ENCODE measurements at places on chromosomes 2 and 18.
A peak's percentile ranks its signal among the peaks of the same experiment; 100 is the strongest.

GRCh38 chr18:75455249-75456198 lies 28.0 kb upstream of the SMIM21 start:
- no peak for DNase-seq

GRCh38 chr2:198259496-198259895 lies 455.1 kb downstream of the PLCL1 start:
- no peak for DNase-seq

DNA sequence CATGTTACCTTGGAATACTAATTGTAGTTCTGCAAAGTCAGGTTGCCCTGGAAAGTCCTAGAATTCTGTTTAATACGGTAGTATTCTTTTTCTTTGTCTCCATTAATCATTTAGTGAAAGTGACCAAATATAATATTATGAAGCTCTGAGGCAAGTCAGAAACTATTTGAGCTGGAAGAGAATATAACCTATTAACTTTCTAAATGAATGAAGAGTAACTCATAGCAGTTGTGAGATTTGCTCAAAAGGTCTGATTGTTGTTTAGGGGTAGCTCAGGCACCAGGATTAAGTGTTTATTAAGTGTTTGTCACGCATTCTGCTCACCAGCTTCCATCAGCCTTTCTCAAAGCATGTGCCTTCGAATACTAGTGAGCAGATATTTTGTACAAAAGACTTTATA lies 46.7 kb upstream of the SERPINE2 start:
- no peak for DNase-seq

GRCh38 chr2:161745866-161746614 lies 121.8 kb downstream of the SLC4A10 start:
- DNase-seq: no peak

- no peak for DNase-seq
These were observed 167.9 kb upstream of the SPATS2L start for GRCh38 chr2:200138391-200139124.

- no peak for DNase-seq
These were observed 14.6 kb upstream of the LAPTM4A start for GRCh38 chr2:20065885-20066602.

DNA sequence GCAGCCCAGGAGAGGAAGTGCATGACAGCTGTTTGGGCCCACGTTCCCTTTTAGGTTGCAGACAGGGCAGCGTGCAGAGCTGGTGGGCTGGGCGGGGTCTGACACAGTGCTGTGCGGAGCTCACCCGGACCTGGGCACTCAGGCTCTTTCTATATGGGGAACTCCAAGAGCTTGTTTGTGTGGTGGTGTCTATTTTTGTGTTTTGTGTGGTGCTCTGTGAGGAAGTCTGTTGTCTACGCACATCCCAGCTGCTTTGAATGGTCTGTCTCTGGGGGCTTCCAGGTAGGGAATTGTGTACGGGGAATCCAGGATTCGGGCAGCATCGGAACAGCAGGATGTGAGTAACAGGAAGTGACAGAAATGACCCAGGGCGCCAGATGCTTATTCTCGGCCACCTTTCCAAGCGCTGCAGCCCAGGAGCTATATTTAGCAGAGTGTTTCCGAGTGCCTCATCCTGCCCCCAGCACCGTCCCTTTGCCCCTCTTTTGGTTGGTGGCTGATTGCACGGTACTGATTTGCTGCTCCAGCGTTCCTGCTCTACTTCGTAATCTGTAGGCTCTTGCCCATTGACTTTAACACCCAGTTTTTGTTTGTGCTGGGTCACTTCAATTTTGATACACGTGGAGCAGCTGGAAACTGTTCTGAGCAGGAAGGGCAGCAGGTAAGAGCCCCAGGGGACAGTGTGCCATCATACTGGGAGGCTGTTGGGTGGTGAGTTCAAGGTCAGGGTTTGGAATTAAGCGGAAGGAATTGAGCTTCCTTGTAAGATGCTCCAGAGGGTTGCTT lies 64.7 kb downstream of the DGKD start:
- no peak for DNase-seq

GRCh38 chr2:26246818-26247217 lies 2.1 kb downstream of the HADHB start:
- DNase-seq: no peak

GRCh38 chr2:15559379-15560139 lies 1.6 kb downstream of the NBAS start:
- DNase-seq: no peak

GRCh38 chr2:176612736-176613135 lies 343.5 kb downstream of the MTX2 start:
- no peak for DNase-seq

DNA sequence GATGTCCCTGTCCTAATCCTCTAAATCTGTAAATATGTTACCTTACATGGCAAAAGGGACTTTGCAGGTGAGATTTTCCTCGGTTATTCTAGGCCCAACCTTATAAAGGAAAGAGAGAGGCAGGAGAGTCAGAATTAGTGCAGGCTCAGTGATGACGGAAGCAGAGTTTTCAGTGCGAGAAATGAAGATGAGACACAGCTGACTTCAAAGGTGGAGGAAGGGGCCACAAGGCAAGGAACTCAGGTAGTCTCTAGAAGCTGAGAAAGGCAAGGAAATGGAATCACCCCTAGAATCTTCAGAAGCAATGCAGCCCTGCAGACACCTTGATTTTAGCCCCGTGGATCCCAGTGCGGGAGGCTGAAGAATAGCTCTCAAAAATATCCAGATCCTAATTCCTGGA lies 7.2 kb upstream of the LCLAT1 start:
- DNase-seq: no peak

DNA sequence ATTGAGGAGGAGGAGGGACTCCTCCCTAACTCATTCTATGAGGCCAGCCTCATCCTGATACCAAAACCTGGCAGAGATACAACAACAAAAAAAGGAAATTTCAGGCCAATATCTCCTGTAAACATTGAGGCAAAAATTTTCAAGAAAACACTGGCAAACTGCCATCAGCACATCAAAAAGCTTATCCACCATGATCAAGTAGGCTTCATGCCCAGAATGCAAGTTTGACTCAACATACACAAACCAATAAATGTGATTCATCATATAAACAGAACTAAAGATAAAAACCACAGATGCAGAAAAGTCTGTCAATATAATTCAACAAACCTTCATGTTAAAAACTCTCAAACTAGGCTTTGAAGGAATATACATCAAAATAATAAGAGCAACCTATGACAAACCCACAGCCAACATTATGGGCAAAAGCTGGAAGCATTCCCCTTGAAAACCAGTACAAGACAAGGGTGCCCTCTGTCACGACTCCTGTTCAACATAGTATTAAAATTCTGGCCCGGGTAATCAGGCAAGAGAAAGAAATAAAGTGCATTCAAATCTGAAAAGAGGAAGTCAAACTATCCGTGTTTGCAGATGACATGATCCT lies 1014.3 kb downstream of the CBLN2 start:
- DNase-seq: no peak

DNA sequence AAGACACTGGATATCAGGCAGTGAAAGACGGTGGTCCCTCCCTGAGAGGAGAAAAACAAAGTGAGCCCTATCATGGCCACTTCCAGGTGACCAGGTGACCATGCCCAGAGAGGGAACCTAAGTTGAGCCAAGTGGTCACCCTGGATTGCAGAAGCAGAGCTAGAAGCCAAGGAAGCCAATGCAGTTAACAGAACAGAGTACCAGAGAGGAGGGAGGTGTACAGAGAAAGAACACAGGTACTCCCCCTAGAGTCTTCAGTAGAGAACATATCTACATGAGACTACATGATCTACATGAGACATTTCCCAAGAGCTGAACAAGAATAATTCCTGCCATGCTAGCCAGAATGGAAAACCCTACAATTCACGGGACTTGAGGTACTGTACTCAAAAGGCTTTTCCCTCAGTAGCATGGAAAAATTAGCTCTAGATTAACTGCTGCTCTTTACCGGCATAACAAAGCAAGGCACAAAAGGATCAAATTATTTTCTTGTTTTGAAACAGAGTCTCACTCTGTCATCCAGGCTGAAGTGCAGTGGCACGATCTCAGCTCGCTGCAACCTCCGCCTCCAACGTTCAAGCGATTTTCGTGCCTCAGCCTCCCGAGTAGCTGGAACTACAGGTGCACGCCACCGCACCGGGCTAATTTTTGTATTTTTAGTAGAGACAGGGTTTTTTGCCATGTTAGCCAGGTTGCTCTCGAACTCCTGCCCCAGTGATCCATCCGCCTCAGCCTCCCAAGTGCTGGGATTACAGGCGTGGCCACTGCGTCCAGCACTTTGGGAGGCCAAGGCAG lies 23.5 kb downstream of the ROCK2 start:
- no peak for DNase-seq

- DNase-seq: no peak
These were observed 19.4 kb upstream of the SOX11 start for GRCh38 chr2:5672749-5673144.

GRCh38 chr18:8221452-8221851 lies 387.8 kb upstream of the RAB12 start:
- no peak for DNase-seq

GRCh38 chr2:174335988-174336500 lies 1.3 kb downstream of the SP9 start:
- no peak for DNase-seq

DNA sequence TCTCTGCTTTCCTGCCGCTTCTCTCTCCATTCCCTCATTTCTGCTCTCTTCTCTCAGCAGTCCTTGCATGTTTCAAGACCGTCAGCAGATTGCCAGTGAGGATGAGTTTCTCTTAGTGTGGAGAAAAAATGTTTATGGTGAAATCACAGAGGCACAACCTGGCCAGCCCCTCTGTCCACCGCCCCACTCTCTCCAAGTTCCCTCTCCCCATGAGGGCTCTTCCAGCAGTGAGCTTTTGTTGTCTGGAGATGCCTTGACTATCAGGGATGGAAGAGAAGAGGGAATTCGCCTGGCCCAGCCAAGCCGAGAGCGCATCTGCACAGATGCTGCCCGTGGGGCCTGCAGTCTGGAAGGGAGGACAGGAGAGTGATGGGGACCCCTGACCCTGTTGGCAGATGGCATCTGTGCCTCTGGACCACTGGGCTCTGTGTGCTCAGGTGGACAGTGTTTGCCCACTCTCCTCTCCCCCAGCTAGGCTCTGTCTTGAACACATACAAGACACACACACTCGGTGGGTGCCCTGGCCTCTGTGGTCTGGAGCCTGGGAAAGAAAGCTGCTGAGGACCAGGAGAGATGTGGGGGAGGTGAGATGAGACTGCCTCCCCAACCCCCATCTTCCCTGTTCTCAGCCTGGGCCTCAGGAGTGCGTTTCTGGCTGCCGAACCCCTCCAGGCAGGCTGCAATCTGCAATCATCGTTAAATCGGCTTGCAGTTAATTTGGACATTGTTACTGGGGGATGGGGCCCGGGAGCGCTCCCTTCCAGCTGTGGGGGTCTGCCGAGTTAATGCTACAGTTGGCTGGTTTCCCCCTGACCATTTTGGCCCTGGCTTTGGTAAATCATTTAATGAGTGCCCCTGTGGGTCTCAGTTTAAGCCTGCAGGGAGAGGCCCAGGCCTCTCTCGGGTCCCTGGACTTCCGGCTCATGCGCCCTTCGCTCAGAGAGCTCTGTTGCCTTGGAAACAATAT lies 4.5 kb downstream of the ITM2C start:
- DNase-seq: no peak

DNA sequence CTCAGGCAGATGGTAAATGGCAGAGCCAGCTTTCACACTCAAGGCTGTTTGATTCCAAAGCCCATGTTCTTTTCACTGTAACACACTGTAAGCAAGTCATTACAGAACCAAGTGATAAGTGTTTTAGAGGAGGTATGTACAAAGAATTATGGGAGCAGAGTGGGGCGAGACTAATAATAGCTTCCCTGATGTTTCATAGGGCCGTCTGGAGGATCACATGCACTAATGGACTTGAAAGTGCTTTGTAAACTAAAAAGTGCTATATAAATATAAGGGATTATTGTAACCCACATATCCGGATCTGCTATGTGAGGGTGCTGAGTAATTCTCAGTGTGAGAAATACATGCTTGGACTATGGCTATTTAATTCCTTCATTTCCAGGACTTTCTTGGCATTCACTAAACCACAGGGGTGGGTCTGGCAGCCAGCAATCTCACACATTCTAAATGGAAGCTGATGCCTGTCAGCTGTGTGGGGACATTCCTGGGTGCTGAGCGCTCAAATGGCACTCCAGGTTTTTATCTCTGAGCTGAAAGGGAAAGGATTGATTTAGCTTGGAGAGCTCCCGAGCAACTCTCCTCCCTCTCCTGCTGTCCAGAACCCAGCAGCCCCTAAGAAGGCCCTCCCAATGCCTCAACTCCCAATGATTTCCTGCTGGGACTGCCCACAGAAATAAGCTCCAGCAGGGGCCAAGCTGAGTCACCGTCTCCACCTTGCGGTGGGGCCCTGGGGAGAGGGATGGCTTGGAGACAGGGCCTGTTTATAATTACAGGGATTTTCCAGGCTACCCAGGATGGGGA lies 222.8 kb downstream of the SOX11 start:
- DNase-seq: no peak

- no peak for DNase-seq
These were observed 6.8 kb downstream of the NEU4 start for GRCh38 chr2:241815477-241816430.

DNA sequence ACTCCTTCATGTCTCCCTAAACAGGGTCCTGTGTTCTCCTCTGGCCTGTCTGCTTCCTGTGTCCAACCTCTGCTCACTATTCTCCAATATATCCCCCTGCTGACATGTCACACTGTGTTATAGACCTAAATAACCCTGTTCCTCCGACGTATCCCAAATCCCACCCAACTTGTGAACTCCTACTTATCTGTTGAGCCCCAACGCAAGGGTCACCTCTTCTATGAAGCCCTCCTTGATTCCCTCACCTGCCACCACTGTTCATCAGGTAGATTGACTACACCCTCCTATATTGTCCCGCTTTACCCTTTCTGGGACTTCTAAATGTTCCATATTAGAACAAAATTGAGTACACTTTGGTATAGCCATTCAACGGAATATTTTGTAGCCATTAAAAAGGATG lies 42.1 kb downstream of the PCARE start:
- no peak for DNase-seq

DNA sequence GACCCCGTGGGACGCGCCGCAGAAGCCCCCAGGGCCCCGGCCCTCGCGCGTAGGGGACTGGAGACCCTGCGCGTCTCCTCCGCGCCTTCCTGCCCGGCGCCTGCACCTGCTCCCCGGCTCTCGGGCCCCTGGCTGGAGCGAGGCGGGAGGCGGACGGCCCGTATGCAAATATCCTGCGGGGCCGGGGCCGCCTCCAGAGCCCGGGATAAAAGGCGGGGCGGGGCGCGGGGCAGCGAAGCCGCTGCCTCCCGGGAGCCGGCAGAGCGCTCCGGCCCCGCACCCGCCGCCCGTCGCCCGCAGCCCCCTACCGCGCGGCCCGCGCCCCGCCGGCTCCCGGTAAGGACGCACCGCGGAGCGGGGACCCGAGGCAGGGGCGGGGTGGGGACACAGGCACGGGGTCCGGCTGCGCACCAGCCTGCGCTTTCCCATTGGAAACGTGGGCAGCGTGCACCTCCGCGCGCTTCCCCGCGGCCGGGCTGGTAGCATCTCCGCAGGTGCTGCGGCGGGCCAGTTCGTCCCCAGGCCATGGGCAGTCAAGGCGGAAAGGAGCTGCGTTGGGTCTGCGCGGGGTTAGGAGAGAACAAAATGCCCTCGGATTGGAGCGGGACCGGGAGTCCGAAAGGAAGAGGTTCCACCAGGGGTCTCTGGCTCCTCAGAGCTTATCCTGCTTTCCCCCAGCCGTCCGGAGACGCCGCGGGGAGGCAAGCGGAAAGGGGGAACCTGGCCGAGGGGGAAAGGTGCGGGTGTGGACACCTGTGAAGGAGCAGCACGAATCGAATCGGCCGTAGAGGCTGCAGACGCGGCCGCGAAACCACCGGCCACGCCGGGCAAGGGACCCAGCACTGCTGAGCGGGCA lies at the start of gene ATP6V1C2:
ATP6V1C2 (plus strand) TSS at position 235 of the 856 bp plus-strand sequence. CDS start 1,220 bp downstream, outside the sequence.
- peak; percentile 82 for DNase-seq

- no peak for DNase-seq
These were observed 25.5 kb downstream of the ITPRID2 start for GRCh38 chr2:181916726-181917718.
